ENCODE measurements at places on chromosomes 11 and 22.

- no peak for DNase-seq
Observed at GRCh38 chr11:9855579-9856287, 191.9 kb downstream of the SWAP70 start.

- DNase-seq: no peak
Observed at GRCh38 chr11:47337229-47337924, 15.1 kb downstream of the MYBPC3 start.

DNA sequence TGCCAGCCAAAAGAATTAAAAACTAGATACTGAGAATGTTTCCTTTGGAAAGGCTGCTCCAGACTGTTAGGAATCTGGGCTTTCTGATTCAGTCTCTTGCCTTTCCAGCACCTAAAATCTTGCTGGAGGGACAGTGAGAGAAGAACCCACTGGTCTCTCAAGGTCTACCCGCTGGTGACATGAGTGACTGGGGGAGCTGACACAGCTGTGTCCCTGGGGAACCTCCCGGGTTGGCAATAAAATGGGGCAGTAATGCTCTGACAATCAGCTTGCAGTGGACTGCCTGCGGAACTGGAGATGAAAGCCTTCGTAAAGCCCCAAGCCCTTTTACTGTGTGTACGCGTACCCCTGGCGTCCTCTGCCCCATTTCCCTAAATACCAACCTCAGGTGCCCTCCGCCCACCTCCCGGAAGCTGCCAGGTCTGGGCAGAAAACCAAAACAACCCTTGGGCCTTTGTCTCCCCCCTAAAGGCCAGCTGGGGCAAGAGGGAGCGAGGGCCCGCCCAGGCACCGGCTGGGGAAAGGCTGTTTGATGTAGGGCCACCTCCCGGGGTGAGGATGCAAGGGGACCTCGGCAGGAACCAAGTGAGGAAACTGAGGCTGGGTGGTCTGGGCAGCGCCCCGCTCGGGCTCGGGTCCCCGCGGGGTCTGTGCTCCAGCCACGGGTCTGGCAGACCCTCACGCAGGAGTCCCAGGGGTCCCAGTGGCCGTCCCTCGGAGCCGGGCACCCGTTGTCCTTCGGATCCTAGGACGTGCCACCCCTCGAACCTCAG is 741 bp downstream of the CARS1 start:
- DNase-seq: no peak

GRCh38 chr11:131656179-131656838 is 285.9 kb downstream of the NTM start:
- DNase-seq: no peak

- no peak for DNase-seq
Observed at GRCh38 chr22:29393019-29393608, 4.7 kb upstream of the AP1B1 start.

DNA sequence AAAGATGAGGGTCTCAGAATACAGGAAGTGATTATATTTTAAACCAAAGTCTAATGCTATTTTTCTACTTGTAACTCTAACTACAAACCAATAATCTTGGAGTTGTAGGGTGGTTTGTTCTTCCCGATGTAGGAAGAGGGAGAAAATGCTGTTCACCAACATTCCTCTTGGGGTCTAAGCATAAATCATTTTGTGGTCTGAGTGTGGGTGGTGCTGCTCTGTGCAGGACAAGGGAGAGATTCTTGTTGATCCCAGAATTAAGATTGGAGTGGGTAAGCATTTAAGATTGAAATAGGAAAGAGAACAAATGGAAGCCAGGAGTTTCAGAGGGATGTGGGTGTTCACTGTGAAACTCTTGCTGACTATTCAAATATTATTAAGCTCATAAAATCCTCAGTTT is 38.6 kb upstream of the MMP13 start:
- no peak for DNase-seq

GRCh38 chr11:82862379-82862778 is 37.9 kb downstream of the PRCP start:
- DNase-seq: no peak

DNA sequence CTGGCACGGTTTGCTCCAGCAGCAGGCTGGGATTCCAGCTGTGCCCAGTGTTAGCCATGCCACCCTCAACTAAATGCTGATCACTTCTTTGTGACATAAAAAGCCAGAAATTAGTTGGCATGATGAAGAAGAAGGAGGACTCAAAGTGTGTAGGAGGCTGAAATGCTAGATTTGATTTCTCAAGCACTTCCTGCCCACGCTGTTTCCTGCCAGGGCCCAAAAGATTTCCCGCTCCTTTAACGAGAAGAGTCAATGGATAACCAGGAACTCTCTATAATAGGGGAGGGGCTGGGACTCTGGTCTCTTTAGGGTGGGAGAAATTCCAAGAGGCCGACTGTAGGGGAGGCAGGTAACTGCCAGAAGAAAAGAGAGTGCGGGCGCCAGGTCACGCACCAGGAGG is 26.4 kb downstream of the APOL3 start:
- DNase-seq: no peak

DNA sequence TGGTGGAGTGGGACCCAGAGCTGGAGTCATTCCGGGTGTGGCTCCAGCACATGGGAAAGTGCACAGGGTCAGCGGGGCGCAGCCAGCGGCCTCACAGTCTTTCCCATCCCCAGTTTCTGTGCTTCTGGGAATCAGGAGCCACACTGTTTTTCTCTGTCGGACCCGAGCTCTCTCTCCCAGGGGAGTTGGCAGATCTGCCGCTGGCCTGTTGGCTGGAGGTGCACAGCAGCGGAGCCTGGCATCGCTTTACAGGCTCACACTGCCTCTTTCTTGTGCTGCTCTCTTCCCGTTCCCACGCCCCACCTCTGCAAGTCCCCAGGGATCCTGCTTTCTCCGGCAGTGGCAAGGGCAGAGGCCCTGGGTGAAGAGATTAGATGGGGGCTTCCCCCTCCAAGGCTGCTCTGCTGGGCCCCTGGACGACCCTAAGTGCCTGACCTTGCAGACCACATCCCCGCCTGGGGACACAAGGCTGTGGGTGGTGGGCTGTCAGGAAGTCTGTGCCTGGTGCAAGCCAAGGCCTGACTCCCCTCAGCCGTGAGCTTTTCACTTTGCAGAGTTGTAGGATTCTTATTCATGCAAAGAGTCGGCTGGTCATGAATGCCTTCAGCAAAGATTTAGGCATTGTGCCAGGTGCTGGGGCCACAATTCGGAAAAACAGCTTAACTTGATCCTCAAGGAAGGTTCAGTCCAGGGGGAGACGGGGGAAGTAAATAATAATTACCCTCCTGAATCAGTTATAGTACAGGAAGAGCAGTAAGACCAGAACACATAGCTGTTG is 116.3 kb downstream of the TIMP3 start:
- peak; percentile 31 for DNase-seq

DNA sequence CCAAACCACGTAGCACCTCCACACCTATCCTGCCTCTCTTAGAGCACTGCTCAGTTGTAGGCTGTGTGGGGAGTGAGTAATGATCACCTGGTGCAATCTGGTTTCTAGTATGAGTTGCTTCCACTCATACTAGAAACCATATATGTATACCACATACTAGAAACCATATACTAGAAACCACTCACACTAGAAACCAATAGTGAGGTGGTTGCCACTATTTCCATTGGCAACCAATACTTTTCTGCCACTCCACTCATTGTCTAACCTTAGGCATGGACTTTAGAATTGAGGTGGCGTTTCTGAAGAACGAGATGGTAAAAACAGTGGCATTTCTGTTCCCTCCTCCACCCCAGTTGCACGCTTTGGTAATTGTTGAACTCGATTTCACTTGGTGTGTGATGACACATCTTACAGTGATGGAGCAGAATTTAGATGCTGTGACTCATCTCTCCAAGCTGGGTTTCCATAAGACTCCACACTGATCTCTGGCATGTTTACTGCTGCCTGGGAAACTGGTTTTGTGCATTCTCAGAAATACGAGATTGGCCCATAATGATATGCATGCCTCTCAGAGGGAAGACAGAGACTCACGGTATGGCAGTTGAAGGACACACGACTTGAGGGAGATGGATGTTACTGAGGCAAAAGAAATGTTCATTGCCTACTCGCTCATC is 82.9 kb downstream of the KIRREL3 start:
- DNase-seq: no peak

GRCh38 chr11:1281974-1282365 is 27.5 kb downstream of the TOLLIP start:
- no peak for DNase-seq

DNA sequence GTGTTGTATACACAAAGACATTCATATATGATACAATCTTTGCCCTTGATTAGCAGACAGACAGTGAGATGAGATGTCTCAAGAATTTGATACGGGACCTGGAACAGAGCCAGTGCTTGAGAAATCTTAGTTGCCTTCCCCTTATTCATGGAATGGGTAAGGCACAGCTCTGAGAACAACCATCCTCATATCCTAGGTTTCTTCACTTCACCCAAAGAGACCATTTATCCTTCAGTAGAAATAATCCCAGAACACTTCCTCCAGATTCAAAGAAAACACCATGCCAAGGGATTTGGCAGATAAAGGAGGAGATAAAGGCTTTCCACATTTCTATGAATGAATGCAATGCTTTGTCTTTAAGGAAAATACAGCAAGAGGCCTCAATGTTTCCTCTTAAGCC is 8.8 kb upstream of the IZUMO1R start:
- DNase-seq: no peak

DNA sequence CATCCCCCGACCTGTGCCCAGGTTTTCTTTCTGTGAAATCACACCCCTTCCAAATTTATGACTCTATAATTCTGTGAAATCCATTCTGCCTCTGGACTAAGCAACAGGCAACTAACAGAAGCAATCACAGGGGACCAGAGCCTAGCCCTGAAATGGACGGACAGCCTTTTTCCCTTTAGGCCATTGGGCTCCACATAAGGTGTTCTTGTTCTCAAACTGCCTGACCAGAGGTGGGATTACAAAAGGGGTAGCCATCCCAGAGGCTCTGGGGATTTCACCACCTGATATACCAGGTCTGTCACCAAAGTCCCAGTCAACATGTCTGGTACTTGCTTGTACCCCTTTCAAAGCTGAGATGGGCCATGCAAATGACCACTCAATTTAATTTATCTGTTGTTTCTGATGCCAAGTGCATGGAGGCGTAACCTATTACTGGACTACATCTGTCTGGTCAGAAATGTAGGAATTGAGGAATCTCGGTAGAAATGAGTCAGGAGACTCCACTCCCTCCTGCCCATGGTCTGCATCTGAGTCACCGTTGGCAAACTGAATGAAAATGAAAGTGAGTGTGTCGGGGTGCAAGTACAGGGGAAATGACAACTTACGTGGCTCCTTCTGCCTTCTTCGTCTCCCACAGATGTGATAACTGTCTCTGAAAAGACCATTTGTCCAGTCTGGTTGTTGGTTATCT is 10.2 kb downstream of the DKK3 start:
- DNase-seq: no peak

- DNase-seq: no peak
Observed at GRCh38 chr11:130037058-130037457, 32.6 kb upstream of the APLP2 start.

DNA sequence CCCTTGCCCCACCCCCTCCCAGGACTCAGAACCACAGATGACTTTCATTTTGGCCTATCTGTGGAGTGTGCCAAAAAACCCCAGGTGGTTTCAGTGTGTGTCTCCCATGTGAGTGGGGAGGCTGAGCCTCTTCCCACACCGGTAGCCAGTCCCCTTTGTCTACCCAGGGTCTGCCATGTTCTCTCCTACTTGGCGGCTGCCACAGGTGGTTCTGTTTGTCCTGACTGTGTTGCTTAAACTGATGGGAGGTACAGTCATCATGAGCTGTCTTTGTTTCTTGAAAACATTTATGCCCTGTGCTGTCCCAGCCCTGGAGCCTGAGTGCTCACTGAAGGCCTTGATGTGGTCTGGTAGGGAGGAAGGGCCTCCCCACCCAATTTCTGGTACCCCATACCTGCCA is 39.7 kb upstream of the SUSD2 start:
- DNase-seq: no peak

- DNase-seq: no peak
Observed at GRCh38 chr11:134498326-134499139, 86.5 kb upstream of the B3GAT1 start.

DNA sequence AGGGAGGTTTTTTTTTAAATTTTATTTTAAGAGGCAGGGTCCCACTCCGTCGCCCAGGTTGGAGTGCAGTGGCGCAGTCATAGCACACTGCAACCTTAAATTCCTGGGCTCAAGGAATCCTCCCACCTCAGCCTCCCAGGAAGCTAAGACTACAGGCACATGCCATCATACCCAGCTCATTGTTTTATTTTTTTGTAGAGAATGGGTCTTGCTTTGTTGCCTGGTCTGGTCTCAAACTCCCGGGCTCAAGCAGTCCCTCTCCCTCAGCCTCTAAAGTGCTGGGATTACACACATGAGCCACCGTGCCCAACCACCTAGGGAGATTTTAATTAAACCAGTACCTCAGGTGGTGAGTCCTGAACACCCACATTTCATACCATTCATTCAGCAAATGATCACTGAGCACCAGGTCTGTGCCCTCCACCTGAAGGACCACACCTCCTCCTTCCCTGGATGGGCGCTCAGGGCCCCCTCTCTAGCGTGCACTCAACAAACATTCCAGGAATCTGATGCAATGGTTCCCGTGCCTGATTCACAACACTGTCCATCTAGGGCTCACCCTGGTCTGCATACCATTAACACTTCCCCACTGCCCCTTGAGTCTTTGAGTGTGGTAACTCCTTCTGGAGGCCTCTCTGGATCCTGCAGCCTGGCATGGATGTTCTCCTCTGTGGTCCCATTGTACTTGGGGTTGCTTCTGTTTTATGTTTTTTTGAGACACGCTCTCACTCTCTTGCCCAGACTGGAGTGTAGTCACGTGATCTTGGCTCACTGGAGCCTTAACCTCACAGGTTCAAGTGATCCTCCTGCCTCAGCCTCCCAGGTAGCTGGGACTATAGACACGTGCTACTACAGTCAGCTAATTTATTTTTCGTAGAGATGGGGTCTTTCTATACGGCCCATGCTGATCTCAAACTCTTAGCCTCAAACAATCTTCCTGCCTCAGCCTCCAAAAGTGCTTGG is 9.6 kb upstream of the MYH9 start:
- DNase-seq: no peak

- no peak for DNase-seq
Observed at GRCh38 chr11:123206791-123207434, 11.9 kb upstream of the CLMP start.

GRCh38 chr11:134999590-134999989 is 587.5 kb upstream of the B3GAT1 start:
- DNase-seq: no peak

- DNase-seq: no peak
Observed at GRCh38 chr11:128688031-128688713, 5.7 kb upstream of the FLI1 start.

GRCh38 chr11:76334826-76335389 is 46.0 kb downstream of the THAP12 start:
- DNase-seq: no peak

GRCh38 chr11:27061461-27061821 is 20.8 kb downstream of the BBOX1 start:
- no peak for DNase-seq
